Sigmoid colon (tissue), 7 donors: ENCODE measurements at places on chromosomes 5 and 9. TPM values are rescaled to one million over a fixed set of nuclear protein-coding genes. Genes with fewer than 3 reads are reported as not detected.

DNA sequence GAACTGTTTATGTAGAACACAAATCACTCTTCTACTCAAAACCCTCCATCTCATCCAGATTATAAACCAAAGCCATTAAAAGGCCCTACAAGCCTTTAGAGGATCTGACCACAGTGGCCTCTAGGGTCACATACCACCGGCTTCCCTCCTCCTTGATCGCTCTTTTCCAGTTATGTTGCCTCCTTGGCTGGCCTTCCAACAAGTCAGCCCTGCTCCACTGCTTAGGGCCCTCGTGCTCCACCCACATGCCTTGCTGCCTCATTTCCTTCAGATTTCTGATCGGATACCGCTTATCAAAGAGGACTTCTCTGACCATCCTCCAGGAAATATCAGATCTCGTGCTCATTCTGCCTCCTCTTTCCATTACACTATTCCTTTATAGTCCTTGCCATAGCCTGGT is 139.4 kb upstream of the RAI14 start:
- no peak for DNase-seq

SHC3 gene
- 14.7 TPM for total RNA-seq

DNA sequence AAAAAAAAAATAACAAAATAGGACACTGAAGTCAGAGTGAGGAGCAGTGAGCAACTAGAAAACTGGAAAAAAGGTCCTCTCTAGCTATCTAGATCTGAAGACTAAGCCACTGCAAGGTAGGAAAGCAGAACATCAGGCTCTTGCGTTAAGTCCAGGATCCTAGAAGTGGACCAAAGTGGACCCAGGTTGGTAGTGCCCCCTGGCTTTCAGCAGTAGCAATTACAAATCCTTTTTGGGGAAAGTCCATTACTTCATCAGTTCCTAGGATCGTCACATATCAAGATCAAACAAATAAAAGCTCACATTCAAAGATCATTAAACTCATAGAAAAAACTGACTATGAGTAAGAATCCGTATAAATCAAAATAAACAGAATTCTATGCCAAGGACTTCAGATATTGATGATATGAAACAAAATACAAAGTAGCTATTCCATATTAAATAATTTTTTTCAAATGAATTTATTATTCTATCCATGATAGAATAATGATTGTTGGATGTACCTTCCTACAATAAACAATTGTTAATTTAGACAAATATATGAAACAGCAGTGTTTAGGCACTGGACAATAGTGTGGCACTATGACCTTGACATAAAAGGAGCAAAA is 6.5 kb upstream of the RICTOR start:
- peak; percentile 81 for DNase-seq

- no peak for DNase-seq
These were observed 1478.3 kb upstream of the CDH9 start for GRCh38 chr5:28516722-28517121.

- no peak for DNase-seq
These were observed 95.0 kb upstream of the PAM start for GRCh38 chr5:102660111-102660510.

GRCh38 chr5:123718238-123718637 is 206.3 kb downstream of the CSNK1G3 start:
- DNase-seq, result no peak

DNA sequence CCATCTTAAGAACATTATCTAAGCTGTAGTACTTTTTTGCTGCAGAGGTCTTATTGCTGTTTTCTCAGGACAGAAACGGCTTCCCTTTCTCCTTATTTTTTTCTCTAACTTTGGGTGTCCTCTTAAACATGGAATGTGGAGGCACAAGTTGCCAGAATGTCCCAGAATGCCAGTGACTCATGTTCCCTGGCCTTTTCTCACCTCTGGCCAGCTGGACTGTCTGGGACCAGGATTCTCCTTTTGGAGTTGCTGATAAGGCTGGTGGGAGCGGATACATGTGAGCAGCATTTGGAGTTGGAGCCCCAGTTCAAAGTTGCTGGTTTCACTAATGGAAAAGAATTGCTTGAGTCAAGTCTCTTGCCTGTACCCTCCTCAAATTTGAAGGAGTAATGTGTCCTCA is 112.8 kb downstream of the ARHGAP26 start:
- no peak for DNase-seq
